ENCODE measurements at places on chromosomes 11 and 22.

GRCh38 chr22:49636649-49637048 is 191.0 kb downstream of the BRD1 start:
- no peak for DNase-seq

DNA sequence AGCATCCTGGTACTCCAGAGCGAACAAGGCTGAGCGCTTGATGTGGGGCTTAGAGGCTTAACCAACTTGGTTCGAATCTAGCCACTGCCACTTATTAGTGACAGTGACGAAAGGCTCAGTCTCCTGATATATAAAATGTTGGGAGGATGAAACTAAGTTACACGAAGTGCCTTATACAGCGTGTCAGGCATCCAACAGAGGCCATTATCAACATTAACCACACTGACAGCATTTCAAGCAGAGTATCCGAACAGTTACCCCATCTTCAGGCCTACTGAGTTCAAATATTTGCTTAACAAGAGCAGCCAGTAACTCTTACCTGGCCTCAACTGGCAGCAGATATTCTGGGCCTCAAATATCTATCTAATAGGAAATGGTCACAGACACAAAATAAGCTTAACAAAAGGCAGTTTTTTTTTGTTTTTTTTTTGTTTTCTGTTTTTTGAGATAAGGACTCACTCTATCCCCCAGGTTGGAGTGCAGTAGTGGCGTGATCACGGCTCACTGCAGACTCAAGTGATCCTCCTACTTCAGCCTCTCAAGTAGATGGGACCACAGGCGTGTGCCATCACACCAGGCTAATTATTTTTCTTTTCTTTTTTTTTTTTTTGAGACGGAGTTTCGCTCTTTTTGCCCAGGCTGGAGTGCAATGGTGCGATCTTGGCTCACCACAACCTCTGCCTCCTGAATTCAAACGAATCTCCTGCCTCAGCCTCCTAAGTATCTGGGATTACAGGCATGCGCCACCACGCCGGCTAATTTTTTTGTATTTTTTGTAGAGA is 2.9 kb downstream of the SERPIND1 start:
- DNase-seq, result no peak

- no peak for DNase-seq
Measured at GRCh38 chr22:20316217-20316843, 3.5 kb downstream of the DGCR6L start.

DNA sequence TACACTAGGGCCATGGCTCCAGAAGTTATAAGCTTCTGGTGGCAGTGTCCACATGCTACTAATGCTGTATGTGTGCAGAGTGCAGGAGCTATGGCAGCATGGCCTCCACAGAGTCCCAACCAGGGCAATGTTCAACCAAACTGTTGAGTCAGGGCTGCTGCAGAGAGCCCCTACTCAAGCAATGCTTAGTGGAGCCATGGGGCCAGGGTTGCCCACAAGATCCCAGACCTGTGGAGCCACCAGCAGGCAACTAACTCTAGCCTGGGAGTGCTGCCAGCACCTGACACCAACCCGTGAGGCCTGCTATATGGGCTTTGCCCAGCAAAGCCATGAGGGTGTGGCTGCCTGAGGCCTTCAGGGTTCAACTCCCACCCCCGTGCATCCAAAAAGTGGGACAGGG is 655.2 kb downstream of the TBC1D22A start:
- no peak for DNase-seq

- DNase-seq, result no peak
Measured at GRCh38 chr11:6414874-6415328, 4.0 kb downstream of the APBB1 start.

- no peak for DNase-seq
Measured at GRCh38 chr11:73017024-73017751, 124.9 kb downstream of the FCHSD2 start.

DNA sequence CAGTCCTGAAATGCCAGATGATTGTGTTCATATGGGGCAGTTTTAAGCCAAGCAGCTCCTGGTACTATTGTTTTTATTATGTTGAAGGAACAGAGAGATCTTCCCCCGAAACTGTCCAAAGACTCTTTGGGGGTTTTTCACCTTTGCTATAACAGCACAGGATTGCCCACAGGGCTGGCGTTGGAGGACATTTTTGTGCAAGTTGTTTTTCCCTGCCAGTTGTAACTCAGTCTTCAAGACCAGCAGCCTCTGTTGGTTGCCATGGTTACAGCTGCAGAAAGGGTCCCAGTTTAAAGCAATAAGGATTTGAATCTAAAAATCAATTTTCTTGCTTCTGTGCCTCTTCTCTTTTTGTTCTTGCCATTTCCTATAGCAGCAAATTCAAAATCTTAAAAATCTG is 45.4 kb upstream of the YWHAH start:
- no peak for DNase-seq

- DNase-seq, result no peak
Measured at GRCh38 chr11:2088746-2089535, 50.2 kb downstream of the IGF2 start.

DNA sequence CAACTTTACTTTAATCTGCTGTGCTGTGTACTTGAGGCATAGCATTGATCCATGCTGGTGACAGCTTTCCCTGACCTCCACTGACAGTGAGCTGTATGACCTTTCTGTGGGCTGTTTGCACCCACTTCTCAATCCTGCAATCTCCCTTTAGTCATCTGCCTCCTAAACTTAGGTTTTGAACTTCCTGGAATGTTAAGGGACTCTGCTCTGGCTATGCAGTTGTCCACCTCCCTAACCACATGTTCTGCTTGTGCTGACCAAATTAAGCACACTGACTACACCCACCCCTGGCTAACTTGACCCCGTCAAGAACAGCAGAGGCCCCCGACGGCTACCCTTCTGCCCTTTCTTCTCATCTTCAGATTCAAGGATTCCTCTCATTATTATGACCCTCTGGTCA is 89.1 kb upstream of the NTM start:
- no peak for DNase-seq

- no peak for DNase-seq
Measured at GRCh38 chr11:122277493-122277892, 161.5 kb upstream of the BLID start.

GRCh38 chr22:27075028-27075678 is 417.8 kb downstream of the MIAT start:
- no peak for DNase-seq

DNA sequence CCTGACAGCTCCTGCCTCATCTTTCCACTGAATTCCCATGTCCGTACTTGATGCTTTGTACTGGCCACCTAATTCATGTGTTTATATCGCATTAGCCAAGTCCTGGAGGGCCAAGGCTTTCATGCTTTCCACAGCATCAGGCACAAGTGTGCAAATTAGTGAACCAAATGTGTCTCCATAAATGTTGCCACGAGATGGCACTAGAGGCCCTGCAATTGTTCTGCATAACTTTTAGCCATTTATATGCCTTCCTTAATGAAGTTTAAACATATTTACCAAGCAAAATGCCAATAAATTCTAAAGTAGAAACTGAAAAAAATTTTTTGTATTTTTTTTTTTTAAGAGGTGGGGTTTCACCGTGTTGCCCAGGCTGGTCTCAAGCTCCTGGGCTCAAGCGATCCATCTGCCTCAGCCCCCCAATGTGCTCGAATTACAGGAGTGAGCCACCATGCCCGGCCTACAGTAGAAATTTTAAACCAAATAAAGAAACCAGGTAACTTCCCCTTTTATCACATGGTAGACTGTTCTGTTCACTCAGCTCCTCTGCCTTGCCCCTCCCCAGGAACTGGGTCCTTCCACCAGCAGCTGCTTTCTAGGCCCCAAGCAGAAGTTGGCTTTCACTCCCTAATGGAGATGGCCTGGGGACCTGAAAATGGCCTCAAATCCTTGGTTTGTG is 20.8 kb upstream of the IL18BP start:
- no peak for DNase-seq

DNA sequence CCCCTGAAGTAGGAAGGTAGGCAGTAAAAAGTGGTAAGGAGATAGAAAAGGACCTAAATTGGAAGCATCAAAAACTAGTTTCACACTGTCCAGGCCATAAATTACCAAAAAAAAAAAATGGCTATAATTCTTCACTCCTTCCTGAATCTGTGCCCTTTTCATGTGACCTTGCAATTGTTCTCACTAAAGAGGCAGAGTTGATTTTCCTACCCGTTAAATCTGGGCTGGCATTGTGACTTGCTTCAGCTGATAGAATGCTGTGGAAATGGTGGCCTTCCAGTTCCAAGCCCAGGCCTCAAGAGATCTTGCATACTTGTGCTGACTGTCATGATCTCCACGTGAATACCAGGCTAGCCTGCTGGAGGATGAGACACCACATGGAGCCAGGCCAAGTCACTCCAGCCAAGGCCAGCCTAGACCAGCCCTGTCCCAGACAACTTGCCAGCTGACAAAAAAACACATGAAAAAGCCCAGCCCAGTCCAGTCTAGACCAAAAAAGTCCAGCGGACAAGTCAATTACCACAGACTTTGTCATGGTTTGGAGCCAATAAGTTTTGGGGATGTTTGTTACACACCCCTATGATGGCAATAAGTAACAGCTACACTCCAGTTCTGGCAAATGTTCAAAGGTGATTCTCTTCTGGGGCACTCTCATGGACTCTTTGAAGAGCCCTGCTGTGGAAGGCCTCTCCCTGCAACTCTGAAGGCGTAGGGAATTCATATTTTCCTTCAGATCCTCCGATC is 51.4 kb upstream of the NUP50 start:
- DNase-seq, result no peak

DNA sequence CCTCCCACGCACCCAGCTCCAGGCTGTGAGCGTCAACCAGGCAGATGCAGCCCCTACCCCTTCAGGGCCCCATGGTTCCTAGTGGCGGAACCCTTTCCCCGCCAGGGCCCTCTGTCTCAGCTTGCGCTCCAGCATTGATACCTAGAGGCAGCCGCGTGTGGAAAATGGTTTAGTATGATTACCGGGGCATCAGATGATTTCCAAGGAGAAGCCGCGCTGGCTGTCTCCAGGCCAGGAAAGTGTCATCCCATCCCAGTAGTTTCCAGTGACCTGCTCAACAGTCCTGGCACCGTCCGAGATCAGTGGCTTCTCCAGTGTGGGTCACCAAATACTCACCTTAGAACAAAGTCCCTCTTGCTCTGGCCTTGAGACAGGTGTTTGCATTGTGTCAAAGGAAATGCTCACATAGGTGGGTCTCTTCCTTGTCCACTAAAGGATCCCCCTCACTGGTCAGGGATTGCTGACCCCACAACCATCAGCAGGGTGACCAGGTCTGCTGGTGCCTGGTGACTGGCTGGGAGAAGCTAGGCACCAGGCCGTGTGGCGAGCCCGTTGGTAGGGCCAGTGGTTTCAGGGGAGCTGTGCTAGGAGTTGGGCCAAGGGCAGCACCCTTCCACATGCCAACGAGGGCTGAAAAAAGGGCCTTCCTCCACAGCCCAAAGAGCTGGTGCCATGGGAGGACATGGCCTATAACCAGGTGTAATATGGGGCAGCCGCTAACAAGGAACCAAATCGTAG is 109.4 kb downstream of the MORC2 start:
- DNase-seq, result no peak

GRCh38 chr11:17188675-17189074 is 19.1 kb downstream of the PIK3C2A start:
- DNase-seq, result no peak

DNA sequence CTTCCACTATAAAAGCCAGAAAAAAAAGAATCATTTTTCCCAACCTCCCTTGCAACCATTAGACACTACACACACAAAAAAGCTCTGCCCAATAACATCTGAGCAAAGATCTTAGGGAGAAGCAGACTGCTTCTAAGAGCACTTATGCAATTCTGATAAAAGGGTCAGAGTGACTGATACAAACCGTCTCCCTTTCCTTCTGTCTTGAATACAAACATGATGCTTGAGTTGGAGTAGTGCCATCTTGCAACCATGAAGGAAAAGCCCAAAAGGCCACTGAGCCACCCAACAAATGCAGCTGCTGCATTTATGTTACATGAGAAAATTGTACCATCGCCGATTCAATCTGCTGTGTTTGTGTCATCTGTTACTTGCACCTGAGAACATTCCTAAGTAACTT is 47.6 kb upstream of the EED start:
- no peak for DNase-seq

GRCh38 chr11:105202422-105202821 is 62.9 kb upstream of the CARD18 start:
- DNase-seq, result no peak

DNA sequence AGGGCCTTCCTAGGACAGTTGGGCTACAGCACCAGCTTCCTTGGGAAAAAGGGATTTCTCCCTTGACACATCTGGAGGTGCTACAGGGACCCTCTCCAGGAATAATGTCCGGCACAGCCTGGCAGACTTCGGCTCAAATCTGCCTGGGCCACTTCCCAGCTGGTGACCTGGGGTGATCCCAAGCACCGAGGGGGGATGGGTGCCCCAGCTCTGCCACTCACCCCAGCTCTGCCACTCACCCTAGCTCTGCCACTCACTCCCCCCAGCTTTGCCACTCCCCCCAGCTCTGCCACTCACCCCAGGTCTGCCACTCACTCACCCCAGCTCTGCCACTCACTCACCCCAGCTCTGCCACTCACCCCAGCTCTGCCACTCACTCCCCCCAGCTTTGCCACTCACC is 9.9 kb downstream of the OSBPL5 start:
- DNase-seq, result no peak

- no peak for DNase-seq
Measured at GRCh38 chr22:48700566-48701295, 1126.9 kb downstream of the BRD1 start.

DNA sequence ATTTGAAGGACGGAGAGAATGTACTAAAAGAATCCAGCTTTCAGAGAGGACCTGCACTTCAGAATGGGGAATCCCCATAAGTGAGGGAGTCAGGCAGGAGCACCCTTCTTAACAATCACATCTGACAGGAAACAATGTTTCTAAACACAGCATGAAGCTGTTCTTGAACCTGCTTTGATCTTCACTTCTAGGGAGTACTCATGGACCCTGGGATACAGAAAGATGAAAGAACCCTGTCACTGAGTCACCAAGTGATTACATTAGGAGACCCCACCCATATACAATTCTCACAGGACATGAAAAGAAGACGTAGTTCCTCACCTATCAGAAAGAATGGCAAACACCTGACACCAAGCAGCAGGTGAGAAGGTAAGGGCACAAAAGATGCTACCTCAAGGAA is 296.9 kb upstream of the ZC3H12C start:
- DNase-seq, result no peak

DNA sequence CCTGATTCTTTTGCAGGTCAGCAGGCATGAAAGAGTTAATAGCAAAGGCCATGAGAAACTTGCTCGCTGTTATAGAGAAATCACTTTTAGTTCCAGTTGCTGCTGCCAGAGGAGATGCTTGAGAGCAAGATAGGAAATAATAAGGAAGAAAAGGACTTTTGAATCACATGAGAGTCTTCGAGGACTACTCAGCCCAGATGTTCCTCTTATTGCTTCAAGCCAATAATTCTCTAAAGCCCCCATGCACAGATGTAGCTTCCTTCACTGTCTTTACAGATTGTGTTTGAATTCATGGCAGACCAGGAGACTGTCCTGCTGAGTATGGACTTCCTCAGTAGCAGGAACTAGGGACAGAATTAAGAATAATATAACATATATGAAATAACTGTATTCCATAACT is 50.1 kb upstream of the OLFML1 start:
- DNase-seq, result no peak

DNA sequence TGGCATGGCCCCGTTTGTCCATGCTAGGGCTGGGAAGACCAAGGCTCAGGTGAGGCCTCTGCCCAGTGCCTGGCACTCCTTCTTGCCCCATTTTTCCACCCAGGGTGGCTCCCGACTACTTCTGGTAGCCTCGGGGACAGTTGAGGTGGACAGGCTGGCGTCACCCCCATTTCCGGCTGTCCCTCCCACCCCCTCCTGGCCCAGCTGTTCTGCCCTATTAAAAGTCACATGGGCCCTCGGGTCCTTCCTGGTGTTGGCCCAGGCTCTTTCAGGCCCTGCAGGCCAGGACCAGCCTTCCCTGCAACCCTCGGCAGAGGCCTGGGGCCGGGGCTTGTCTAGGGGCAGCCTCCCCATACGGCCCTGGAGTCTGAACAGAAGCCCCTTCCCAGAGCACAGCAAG is 9.5 kb downstream of the CD81 start:
- no peak for DNase-seq

All from stimulated activated CD4-positive, alpha-beta T cell treated with anti-CD3 and anti-CD28 coated beads, Interleukin-12 subunit alpha, Interleukin-12 subunit beta, amount 100 ng/mL, for 24 hours (primary cell).